ENCODE measurements at places on chromosomes 3 and 15. TPM values are rescaled to one million over a fixed set of nuclear protein-coding genes. Genes with fewer than 3 reads are reported as not detected.
A peak's percentile ranks its signal among the peaks of the same experiment; 100 is the strongest.

C3orf20 gene
- not detected for total RNA-seq

DNAH12 gene
- under 0.01 TPM for total RNA-seq

SGO1 gene
- total RNA-seq, result 7.8 TPM

GOLGA6L4 gene
- 1.3 TPM for total RNA-seq

ALDH1L1 gene
- total RNA-seq, result 3.9 TPM

COL8A1 gene
- 324 TPM for total RNA-seq

LRRC2 gene
- 5.2 TPM for total RNA-seq

CAMK2N2 gene
- total RNA-seq, result under 0.01 TPM

FBXL22 gene
- total RNA-seq, result 1.3 TPM

DNA sequence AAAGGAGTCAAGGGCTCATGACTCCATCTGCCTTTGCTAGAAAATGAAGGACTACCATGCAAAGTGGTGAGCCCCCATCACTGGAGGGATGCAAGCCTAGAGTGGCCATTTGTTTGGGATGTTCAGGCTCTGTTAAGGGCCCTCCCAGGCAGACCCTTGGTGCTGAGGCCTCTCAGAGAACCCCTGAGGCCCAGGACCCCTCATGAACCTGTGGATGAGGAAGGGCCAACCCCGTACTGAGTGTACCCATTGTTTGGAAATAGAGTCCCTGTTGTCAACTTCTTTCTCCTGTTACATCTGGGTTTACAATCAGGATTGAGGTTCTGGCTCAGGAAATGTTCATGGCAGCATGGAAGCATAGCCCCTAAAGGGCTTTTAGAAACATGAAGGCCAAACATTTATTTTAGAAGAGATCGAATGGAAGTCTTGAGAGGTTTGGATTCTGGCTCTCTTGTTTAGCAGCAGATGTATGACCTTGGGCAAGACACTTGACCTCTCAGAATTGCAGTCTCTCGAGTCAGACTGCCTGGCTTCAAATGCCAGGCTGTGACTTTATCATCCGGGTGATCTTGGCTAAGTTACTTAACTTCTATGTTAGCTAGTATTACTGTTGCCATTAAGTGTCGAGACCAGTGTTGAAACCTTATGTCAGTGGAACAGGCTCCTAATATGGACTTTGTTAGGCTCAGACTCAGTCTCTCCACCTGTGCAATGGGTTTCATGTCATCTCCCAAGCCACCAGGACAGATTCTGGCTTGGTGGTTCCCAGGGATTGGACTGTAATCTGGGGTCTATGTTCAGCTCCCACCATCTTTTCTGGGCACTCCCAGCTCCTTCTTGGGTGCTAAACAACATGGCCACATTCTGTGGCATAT is 12.4 kb downstream of the ITGA11 start:
- DNase-seq, result no peak

- peak; percentile 48 for DNase-seq
Observed at GRCh38 chr15:34241376-34242330, 16.8 kb downstream of the EMC4 start.

DNA sequence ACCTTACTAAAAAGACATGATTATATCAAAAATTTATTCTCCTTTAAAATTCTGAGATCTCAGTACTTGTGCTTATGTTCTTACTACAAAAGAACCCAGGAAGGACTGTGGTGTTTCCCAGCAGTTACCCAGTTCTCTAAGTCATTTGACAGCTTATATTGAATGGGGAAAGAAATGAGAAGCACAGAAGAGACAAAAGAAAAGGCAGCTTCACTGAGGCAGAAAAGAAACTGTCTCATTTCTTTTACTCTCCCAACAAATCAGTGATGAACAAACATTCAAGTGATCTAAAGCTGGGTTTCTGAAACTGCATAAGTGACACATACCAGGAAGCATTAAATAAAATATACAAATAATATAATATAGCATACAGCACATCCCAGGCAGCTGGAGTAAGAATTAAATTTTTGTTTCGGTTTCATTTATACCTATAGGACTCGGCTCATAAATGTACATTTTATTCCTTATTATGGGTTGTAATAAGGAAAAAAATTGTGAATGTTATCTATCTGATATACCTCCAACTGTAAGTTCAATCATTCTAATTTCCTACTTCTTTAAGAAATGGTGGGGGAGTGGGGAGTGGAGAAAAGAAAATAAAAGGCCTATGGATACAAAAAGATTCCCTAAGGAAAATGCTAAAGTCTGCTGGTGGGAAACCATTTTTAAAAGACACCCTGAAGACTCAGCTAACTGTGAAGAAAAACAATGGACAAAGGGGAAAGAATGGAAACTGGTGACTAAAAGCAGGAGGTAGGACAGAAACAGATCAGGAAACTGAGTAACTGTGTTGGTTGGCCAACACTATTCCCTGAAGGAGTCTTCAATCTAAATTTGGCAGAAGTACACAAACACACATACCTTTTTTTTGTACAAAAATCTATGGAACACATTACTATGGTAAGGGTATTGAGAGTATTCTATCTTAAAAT is 156.8 kb downstream of the TBC1D5 start:
- DNase-seq, result no peak

- no peak for DNase-seq
Observed at GRCh38 chr15:25718597-25718996, 144.5 kb downstream of the ATP10A start.

DNA sequence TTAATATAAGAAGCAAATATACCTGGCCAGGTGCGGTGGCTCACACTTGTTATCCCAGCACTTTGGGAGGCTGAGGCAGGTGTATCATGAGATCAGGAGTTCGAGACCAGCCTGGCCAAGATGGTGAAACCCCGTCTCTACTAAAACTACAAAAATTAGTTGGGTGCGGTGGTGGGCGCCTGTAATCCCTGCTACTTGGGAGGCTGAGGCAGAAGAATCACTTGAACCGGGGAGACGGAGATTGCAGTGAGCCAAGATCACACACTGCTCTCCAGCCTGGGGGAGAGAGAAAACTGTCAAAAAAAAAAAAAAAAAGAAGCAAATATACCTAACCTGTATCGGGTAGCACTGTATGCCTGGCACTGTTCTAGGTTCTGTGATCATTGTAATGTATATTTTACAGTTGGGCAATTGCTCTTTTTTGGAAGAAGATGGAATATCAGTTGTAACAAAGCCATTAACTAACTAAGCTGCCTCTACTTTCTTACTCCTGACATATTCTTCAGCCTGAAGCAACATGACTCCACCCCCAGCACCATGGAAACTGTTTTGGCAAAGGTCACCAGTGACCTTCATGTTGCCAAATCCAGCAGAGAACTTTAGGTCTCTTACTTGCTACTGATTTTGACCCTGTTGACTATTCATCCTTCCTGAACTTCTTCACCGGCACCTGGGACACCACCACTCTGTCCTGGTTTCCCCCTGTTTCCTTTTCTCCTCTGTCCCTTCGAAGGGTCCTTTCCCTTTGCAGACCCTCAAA is 203.8 kb downstream of the RPLP1 start:
- DNase-seq, result no peak

GRCh38 chr15:82093774-82094211 is 48.0 kb upstream of the MEX3B start:
- peak; percentile 86 for DNase-seq

- peak; percentile 45 for DNase-seq
Observed at GRCh38 chr3:49785565-49786356, 581 bp downstream of the IP6K1 start.

DNA sequence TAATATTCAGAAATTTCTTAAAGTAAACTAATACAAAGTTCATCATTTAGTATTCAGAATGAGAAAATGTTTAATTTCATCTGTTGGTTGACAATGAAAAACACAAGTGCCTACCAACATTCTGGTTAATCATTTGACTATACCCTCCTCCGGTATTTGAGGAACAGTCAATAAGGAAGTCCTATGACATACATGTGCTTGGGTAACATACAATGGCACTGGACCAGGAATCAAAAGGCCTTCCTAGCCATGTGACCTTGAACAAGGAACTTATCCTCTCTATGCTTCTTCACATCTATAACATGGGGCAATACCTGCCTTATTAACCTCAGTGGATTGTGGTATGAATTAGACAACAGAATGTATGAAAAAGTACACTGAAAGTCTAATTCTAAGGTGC is 65.8 kb downstream of the ZNF280D start:
- no peak for DNase-seq

DNA sequence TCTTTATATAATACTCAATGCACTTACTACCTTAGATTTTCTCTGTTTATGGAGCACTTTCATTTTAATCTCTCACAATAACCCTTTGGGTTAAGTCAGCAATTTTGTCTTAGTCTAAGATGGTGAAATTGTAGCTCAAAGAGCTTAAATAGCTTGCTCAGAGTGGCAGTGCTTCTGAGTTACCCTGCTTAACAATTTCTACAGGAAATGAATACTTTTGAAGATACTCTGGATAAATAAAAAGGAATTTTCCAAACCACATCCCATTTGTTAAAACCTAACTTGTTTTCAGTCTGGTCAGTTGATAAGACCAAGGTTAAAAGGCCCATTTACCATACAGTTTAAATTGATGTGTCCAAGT is 37.2 kb downstream of the HMG20A start:
- DNase-seq, result peak; percentile 73

DNA sequence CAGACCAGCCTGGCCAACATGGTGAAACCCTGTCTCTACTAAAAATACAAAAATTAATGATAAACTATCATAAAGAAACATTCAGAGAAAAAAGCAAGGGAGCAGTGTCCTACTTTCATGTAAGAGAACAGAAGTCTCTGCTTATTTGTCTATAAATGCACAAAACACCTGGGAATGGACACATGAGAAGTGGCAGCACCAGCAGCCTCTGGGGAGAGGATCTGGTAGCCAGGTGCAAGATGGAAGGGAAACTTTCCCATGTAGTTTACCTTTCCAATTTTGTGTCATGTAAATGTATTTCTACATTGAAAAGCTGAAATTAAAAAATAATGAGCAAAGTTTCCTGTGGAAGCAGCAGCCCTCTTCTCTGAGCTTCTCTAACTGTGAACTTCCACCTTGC is 18.8 kb downstream of the SCAP start:
- no peak for DNase-seq

DNA sequence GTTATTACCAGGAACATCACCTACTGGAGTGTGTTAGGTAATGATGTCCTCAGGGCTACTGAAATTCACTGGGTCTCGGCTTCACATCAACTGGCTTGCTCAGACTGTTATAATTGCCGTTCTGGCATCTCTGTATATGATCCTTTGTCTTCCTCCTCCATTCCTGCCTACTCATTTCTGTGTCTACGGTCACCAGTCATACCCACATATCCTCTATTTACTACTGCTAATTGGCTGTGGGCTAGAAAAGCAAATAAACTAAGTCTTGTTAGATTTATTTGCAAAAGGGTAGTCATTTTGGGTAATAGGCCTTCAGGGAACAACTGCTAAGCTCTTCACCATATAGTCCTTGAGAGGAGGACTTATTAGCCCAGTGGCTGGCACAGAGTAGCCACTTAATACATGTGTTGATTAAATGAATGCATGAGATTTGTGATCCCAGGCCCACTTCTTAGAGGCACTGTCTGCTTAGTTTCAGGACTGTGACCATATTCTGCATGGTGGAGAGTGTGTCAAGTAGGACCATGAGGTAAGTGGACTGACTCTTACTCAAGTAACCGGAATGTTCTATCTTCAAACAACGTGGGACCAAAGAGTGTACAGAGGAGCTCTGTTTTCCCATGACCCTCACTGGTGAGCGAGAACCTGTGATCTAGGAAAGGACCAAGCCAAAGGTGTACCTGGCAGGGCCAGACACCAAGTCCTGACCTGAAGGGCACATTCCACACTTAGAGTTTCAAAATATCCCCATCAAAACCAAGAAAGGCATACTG is 13.2 kb downstream of the ZDHHC3 start:
- DNase-seq, result no peak

DNA sequence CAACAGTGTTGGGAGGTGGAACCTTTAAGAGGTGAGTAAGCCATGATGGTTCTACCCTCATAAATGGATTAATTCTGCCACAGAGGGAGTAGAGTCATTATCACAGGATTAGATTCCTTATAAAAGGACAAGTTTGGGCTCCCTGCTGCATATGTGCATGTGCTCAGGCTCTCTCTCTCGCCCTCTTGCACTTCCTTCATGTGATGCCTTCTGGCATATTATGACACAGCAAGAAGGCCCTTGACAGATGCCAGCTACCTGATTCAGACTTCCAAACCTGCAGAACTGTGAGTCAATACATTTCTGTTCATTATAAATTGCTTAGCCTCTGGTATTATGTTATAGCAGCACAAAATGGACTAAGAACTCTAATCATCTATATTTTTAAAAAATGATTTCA is 205.3 kb downstream of the CTNNB1 start:
- DNase-seq, result no peak

DNA sequence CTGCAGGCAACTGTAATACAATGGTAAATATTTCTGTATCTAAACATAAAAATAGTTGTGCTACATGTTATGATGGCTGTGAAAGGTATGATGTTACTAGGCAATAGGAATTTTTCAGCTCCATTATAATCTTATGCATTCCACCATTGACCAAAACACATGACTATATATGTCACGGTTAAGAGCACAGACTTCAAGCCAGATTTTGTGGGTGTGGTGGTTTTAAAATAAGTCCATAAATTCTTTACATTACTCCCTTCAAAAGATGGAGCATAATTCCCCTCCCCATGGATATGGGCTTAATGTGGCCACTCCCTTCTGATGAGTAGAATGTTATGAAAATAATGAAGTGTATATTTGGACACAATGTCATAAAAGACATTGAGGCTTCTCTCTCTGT is 88.4 kb upstream of the TBC1D5 start:
- no peak for DNase-seq

DNA sequence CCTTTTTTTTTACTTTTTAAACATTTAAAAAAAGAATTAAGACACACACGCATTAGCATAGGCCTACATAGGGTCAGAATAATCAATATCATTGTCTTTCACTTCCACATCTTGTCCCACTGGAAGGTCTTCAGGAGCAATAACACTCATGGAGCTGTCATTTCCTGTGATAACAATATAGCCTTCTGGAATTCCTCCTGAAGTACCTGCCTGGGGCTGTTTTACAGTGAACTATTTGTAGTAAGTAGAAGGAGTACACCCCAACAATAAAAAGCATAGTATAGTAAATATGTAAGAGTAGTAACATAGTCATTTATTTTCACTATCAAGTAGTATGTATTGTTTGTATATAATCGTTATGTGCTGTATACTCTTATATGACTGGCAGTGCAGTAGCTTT is 19.5 kb upstream of the CLDN18 start:
- no peak for DNase-seq

DNA sequence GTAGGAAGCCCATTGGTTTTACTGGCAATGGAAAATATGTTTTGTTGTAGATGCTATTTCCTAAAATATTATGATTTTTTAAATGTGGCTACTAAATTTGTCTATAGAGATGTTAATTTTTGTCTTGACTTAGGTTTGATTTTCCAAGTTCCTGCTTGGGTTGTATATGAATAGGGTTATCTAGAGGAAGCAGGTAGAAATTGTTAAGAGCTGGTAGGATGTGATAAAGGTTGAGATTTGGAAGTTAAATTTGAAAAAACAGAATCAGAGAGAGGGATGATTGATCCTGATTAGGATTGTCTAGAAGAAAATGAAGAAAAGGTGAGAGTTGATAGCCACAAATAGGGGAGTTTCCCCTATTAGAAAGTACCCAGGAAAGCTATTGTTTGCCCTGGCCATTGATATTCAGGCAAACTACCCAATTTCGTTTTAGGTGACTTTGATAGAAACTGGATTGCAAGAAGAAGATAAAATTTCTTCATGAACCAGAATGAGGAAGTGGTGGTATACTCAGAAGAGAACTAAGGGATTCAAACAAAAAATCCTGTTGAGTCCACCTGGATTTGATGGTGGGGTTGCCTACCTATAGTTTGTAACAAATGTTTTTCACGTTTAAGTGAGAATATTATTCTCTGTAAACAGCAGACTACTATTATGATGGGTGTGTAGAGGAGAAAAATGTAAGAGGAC is 91.2 kb upstream of the PHLDB2 start:
- no peak for DNase-seq
